Smooth muscle cell of the coronary artery (primary cell): ENCODE measurements at places on chromosomes 11 and 22. TPM values are rescaled to one million over a fixed set of nuclear protein-coding genes. Genes with fewer than 3 reads are reported as not detected.

Gene MIAT
- 0.94 and 1.2 TPM in 2 replicates for total RNA-seq

Gene LRP4
- total RNA-seq, result 7.7 and 8.6 TPM in 2 replicates

Gene SUSD2
- 1.2 and 4.7 TPM in 2 replicates for total RNA-seq

Gene CNIH2
- total RNA-seq, result 0.45 TPM in 1 of 2 replicates, not detected in the other

Gene OR4A16
- not detected in 2 replicates for total RNA-seq

Gene HTR3A
- total RNA-seq, result not detected in 2 replicates

Gene ACR
- total RNA-seq, result not detected in 2 replicates

Gene BARX2
- total RNA-seq, result not detected in 2 replicates

Gene LBHD1
- 0.82 and 2.4 TPM in 2 replicates for total RNA-seq

Gene TSGA10IP
- not detected in 2 replicates for total RNA-seq

Gene TMPRSS6
- not detected in 2 replicates for total RNA-seq
